ENCODE measurements at places on chromosomes 3 and 15. TPM values are rescaled to one million over a fixed set of nuclear protein-coding genes. Genes with fewer than 3 reads are reported as not detected.

PAK6 gene
- 6.0 TPM for polyA plus RNA-seq

DNA sequence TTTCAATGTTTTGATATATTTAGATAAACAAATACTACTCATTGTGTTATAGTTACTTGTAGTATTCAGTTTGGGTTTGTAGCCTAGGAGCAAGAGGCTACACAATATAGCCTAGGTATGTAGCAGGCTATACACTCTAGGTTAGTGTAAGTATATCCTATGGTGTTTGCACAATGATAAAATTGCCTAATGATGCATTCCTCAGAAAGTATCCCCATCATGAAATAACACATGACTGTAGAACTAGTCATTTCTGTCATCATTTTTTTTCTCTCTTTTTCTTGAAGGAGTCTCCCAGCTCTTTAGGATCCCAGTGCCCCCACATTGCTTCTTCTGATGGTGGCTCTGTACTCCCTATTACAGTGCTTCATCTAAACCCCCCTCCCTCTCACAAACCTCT lies 157.7 kb upstream of the CADPS start:
- no peak for DNase-seq

DNA sequence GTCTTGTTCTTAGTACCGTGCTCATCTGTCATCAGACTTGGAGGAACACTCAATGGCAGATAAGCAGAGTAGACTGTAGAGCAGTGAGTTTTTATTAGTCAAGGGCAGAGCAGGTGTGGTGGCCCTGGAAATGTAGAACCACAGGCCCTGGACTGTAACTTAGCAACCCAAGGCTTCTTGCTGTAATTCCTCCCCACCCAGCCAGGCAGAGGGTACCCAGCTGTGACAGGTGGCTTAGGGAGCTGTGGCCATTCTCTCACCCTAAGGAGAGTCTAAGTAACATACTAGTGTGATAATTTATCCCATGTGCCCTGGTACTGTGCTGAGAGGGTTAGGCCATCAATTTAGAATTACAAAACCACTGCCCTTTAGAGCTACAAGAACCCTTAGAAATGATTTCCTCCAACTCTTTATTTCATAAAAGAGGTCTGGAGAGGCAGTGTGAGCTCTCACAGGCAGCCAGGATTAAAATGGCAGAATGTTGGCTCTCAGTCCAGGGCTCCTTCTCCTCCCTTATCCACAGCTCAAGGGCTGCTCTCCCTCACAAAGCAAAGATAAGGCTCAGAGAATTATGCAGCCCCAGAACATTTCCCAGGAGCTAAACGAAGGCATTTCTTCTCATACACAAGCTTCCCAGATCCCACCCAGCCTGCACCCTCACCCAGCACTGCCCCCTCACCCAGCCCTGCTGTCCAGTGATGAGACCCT lies 3.0 kb downstream of the POMGNT2 start:
- DNase-seq, result no peak

DNA sequence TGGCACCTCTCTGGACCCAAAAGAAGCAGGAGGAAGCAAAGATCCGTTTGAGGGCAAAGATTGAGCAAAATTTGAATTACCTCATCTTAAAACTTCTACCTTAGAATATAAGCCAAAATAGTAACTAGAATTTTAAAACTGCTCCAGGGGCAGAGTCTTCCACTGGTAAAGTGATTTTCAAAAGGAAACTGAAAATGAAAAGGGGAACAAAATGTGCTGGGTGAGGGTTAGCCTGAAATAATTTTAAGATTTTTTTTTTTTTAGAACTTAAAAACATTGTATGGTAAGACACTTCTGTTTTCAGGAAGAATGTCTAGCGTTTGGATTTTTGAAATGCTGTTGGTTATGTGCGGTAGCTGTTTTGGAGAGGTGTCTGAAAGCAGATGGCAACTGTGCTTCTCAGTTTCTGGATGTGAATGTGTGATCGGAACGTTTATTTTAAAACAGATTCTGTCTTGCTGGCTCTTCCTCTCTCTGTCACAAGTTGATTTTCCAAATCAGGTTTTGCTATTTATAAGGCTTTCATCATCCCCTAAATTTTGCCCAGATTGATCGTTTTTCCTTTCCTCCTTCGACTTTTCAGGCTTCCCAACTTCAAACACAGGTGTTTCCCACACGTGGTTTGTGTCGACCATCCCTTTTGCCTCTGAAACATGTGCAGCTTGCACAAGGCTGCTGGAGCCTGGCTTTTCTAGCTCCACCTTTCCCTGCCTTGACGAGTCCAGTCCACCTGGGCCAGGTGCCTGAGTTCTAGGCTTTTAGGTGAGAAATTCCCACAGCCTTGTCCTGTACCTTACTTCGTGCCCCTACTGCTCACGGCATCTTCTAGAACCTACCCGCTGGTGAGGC lies 3.3 kb downstream of the LRRK1 start:
- DNase-seq, result no peak

- DNase-seq, result no peak
Observed at GRCh38 chr15:31470756-31471155, 144.1 kb downstream of the KLF13 start.

Measured in adrenal gland (tissue), 19 donors.